ENCODE measurements at places on chromosomes 6 and 20. TPM values are rescaled to one million over a fixed set of nuclear protein-coding genes. Genes with fewer than 3 reads are reported as not detected.
A peak's percentile ranks its signal among the peaks of the same experiment; 100 is the strongest.

DNA sequence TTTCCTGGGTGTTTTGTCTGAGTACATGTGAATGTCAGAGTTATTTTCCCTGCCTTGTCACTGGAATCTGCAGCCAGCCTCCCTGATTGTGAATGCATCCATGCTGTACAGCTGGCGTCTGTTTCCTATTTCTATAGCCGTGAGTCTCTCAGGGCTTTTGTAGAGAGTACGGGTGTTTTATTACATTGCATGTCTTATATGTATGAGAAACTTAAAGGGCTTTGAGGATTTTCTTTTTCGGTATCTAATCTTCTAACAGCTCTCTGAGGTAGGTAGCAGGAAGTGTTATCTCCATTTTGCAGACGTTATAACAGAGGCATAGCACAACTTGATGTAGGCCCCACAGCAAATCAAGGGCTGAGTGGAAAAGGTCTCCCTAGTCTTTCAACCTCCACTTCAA lies 272.9 kb downstream of the PRL start:
- H3K27me3 ChIP-seq: no peaks in the 10 kb centered on the region
- no peaks in the 10 kb centered on the region for H3K4me1 ChIP-seq
- H3K27ac ChIP-seq: no peak overlapping the region
- no peak for DNase-seq
- H3K4me3 ChIP-seq: no peak overlapping the region

DNA sequence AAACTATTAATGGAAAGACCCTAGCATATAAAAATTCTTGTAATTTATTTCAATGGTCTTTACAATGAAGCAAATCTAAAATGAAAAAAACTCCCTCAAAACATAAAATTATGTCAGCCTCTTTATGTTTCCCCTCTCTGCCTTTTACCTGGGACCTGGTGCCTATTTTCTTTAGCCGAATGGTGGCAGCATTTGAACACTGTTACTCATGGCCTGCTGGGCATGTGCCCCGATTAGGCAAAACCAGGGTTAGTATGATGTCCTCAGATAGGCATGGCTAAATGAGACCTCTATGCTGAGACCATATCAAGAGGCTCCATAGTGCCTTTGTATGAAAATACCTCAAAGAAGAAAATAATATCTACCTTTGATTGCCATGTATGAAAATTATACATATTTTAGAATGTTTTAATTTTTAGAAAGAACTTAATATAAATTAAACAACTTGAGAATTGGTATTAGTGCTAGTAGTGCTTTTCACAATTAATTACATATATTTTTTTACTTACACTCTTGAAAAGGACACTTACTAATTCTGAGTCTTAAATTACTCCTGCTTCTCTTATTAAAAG lies 22.5 kb upstream of the C6orf58 start:
- peak; percentile 24 for DNase-seq
- no peaks in the 10 kb centered on the region for H3K4me1 ChIP-seq
- H3K4me3 ChIP-seq: no peak overlapping the region
- H3K27me3 ChIP-seq: no peaks in the 10 kb centered on the region

DNA sequence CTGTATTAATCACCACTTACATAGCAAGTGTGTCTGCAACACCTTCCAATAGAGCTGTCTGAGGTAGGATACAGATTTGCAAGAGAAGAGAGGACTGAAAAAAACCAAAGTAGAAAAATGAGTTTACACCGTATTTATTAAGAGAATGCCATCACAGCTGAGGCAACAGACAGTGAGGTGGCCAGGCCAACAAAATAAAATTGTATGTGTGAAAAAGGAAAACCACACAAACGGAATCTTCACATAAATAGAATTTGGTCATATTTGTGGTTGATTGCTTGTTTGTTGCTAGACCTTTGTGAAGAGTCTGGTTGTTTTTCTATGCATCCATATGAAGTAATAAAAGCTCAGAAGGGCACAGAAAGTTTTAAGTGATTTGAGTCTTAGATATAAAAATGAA lies 157.8 kb upstream of the TSHZ2 start:
- no peak for DNase-seq
- H3K27me3 ChIP-seq: no peaks in the 10 kb centered on the region
- no peak overlapping the region for H3K27ac ChIP-seq
- no peaks in the 10 kb centered on the region for H3K36me3 ChIP-seq
- H3K4me1 ChIP-seq: no peaks in the 10 kb centered on the region

The TRDN gene
- not detected for total RNA-seq

DNA sequence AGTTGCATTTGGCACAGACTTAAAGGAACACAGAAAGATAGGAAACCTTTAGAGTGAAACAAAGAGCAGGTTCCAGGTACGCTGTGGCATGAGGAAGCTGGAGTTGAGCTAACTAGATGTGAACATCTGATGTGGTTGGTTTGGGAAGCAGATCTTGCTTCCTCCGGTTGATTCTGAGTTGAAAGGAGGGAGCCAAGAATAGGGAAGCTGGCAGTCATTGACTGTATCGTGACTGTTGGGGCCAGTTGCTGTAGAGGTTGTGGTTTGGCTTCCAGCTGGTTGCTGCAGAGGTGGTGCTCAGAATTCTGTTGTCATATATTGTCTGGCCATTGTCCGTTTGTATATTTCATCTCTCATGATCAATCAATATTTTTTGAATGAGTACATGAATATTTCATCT lies 325.9 kb downstream of the PLCB1 start:
- no peak for DNase-seq
- no peaks in the 10 kb centered on the region for H3K4me1 ChIP-seq
- no peaks in the 10 kb centered on the region for H3K36me3 ChIP-seq
- no peak overlapping the region for H3K4me3 ChIP-seq
- no peaks in the 10 kb centered on the region for H3K27me3 ChIP-seq

The SMLR1 gene
- total RNA-seq: 8.4 TPM

The TBXT gene
- total RNA-seq: not detected

GRCh38 chr6:168096271-168096764 lies 17.3 kb upstream of the FRMD1 start:
- DNase-seq: no peak
- H3K27ac ChIP-seq: no peak overlapping the region
- H3K36me3 ChIP-seq: no peaks in the 10 kb centered on the region
- no peaks in the 10 kb centered on the region for H3K27me3 ChIP-seq
- peaks cover 3% of the 10 kb centered on the region for H3K4me1 ChIP-seq
- H3K4me3 ChIP-seq: no peak overlapping the region

The KCNK17 gene
- not detected for total RNA-seq

DNA sequence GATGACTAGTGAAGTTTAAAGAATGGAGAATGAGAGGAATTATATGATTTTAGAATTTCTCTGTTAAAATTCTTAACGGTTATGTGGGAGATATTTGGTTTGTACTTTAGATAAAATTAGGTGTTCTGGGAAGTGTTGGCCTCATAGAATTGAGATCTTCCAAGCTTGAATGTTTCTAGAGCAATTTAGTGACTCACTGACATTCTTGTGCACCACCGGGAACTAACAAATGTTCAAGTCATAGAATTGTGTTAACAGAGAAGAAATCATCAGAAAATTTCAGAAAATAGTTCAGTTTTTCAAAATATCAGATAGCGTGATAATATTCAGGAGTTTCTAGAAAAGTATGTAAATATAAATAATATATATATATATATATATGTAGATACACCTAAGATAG lies 67.9 kb upstream of the BMP5 start:
- DNase-seq: no peak
- no peaks in the 10 kb centered on the region for H3K27me3 ChIP-seq
- no peak overlapping the region for H3K4me3 ChIP-seq
- H3K27ac ChIP-seq: no peak overlapping the region

GRCh38 chr6:39169448-39170344 lies 54.7 kb upstream of the SAYSD1 start:
- no peak for DNase-seq
- no peaks in the 10 kb centered on the region for H3K27me3 ChIP-seq
- no peaks in the 10 kb centered on the region for H3K36me3 ChIP-seq
- H3K4me3 ChIP-seq: no peak overlapping the region

GRCh38 chr6:21666201-21666691 lies 72.7 kb downstream of the SOX4 start:
- no peak overlapping the region for H3K4me3 ChIP-seq
- H3K27ac ChIP-seq: no peak overlapping the region
- H3K36me3 ChIP-seq: no peaks in the 10 kb centered on the region
- no peak for DNase-seq
- peaks cover 7% of the 10 kb centered on the region for H3K4me1 ChIP-seq

- no peaks in the 10 kb centered on the region for H3K27me3 ChIP-seq
- DNase-seq: no peak
- H3K36me3 ChIP-seq: no peaks in the 10 kb centered on the region
- H3K4me3 ChIP-seq: no peak overlapping the region
Measured at GRCh38 chr6:151690303-151690702, 117.2 kb upstream of the ESR1 start.

GRCh38 chr6:167731731-167732422 lies 94.8 kb upstream of the AFDN start:
- H3K4me3 ChIP-seq: no peak overlapping the region
- no peak overlapping the region for H3K27ac ChIP-seq
- no peaks in the 10 kb centered on the region for H3K36me3 ChIP-seq
- no peaks in the 10 kb centered on the region for H3K27me3 ChIP-seq
- H3K4me1 ChIP-seq: no peaks in the 10 kb centered on the region
- DNase-seq: no peak

GRCh38 chr6:105210932-105211531 lies 31.2 kb upstream of the POPDC3 start:
- no peak overlapping the region for H3K4me3 ChIP-seq
- H3K27ac ChIP-seq: no peak overlapping the region
- H3K4me1 ChIP-seq: no peaks in the 10 kb centered on the region
- no peaks in the 10 kb centered on the region for H3K36me3 ChIP-seq
- no peak for DNase-seq
- no peaks in the 10 kb centered on the region for H3K27me3 ChIP-seq

GRCh38 chr20:41900201-41900691 lies 282.1 kb upstream of the CHD6 start:
- H3K4me1 ChIP-seq: no peaks in the 10 kb centered on the region
- no peak overlapping the region for H3K4me3 ChIP-seq
- H3K27ac ChIP-seq: no peak overlapping the region
- H3K27me3 ChIP-seq: no peaks in the 10 kb centered on the region
- DNase-seq: no peak

DNA sequence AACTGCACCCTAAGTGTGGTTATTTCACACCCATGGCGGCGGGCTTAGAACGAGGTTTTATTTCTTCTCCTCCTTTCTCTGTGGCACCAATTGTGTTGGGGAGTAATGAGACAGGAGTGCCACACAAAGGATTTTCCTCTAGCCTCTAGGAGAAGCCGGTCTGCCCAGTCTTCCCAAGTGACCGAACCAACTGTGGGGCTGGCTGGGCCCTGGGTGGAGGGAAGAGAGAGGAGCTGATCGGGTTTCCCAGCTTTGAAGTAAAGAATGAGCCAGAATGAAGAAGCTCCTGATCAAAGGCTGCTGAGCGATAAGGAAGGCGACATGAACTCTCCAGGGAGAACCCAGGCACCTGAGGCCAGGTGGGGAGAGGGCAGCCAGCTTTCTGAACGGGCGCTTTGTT lies 616.0 kb upstream of the BTBD3 start:
- no peaks in the 10 kb centered on the region for H3K4me1 ChIP-seq
- DNase-seq: no peak
- H3K36me3 ChIP-seq: no peaks in the 10 kb centered on the region
- H3K27ac ChIP-seq: no peak overlapping the region

The ELOVL2 gene
- not detected for total RNA-seq

DNA sequence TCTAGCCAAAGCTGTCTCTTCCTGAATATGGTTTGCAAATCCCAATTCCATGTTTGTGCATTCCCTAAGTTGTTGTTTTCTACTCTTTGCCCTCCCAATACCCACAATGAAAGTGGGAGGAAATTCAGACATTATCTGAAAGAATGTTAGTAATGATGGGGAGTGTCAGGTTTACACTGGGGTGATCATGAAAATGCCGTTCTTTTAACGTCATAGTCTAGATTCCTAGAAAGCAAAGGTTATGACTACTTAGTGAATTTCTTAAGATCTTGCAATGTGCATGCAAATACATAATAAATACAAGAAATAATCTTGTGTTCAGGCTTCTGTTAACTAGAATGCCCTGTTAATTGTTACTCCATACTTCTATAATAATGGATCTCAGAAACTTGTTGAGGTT lies 101.0 kb downstream of the LCA5 start:
- H3K4me1 ChIP-seq: peaks cover 49% of the 10 kb centered on the region
- peak overlapping the region; percentile 72 for H3K27ac ChIP-seq
- H3K4me3 ChIP-seq: no peak overlapping the region
- no peaks in the 10 kb centered on the region for H3K27me3 ChIP-seq
- H3K36me3 ChIP-seq: no peaks in the 10 kb centered on the region

DNA sequence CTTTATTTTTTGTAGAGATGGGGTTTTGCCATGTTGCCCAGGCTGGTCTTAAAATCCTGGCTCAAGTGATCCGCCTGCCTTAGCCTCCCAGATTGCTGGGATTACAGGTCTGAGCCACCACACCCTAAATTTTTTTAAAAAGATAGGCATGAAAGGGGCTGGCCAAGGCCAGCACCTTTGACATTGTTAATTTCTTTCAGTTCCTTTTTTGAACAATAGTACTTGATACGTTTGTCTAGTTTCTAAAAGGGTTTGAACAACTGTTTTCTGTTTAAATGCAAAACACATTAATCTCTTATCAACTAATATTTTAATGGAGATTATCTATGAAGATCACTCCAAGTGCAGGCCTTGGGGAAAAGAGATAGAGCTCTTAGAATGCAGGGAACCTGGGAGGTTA lies 37.6 kb upstream of the PTPRK start:
- DNase-seq: no peak
- no peaks in the 10 kb centered on the region for H3K27me3 ChIP-seq
- peaks cover 4% of the 10 kb centered on the region for H3K4me1 ChIP-seq
- no peak overlapping the region for H3K27ac ChIP-seq
- H3K36me3 ChIP-seq: no peaks in the 10 kb centered on the region

The BACH2 gene
- 0.32 TPM for total RNA-seq

DNA sequence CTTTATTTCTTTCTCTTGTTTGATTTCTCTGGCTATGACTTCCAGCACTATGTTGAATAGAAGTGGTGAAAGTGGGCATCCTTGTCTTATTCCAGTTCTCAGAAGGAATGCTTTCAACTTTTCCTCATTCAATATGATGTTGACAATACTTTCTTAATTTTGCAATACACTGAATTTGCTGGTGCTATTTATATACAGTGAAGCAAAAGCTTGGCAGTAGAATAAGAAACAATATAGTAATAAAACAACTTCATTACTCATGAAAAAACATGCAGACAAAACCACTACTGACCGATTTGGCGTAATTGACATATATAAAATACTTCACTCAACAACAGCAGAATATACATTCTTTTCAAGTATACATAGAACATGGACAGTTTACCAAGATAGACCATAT lies 96.4 kb downstream of the CFAP61 start:
- no peak for DNase-seq
- no peaks in the 10 kb centered on the region for H3K27me3 ChIP-seq
- no peaks in the 10 kb centered on the region for H3K36me3 ChIP-seq
- no peak overlapping the region for H3K27ac ChIP-seq

The BMP2 gene
- total RNA-seq: 24.3 TPM

The ZC2HC1B gene
- not detected for total RNA-seq

All from Caco-2 (cell line).